ENCODE measurements at places on chromosomes 5 and 9. TPM values are rescaled to one million over a fixed set of nuclear protein-coding genes. Genes with fewer than 3 reads are reported as not detected.

SLC1A3 gene
- 23.5 TPM for total RNA-seq

NDUFS6 gene
- 24.2 TPM for total RNA-seq

DNA sequence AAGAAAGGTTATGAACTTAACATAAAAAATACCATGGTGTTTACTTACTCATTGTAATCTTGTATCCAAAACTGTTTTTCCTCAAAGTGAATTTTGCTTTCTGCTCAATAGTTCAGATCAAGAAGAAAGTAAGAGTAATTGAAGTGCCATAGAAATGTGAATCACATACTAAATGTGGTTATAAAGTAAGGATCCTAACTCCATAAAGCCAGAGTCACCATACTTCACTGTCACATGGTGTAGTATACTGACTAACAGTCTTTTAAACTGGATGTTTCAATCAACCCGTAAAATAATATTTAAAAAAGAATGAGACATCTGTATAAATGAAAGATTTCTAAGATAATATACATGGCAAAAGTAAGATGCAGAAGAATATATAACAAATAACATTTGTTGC, 72.1 kb downstream of the NIPBL start:
- no peak overlapping the region for H3K27ac ChIP-seq
- H3K36me3 ChIP-seq: no peaks in the 10 kb centered on the region
- no peak overlapping the region for H3K4me3 ChIP-seq
- DNase-seq: no peak
- peaks cover 4% of the 10 kb centered on the region for H3K4me1 ChIP-seq
- no peaks in the 10 kb centered on the region for H3K27me3 ChIP-seq

GRCh38 chr9:72154468-72155285, 5.4 kb downstream of the GDA start:
- no peak overlapping the region for H3K4me3 ChIP-seq
- no peak for DNase-seq
- H3K27ac ChIP-seq: no peak overlapping the region
- H3K36me3 ChIP-seq: no peaks in the 10 kb centered on the region

DNA sequence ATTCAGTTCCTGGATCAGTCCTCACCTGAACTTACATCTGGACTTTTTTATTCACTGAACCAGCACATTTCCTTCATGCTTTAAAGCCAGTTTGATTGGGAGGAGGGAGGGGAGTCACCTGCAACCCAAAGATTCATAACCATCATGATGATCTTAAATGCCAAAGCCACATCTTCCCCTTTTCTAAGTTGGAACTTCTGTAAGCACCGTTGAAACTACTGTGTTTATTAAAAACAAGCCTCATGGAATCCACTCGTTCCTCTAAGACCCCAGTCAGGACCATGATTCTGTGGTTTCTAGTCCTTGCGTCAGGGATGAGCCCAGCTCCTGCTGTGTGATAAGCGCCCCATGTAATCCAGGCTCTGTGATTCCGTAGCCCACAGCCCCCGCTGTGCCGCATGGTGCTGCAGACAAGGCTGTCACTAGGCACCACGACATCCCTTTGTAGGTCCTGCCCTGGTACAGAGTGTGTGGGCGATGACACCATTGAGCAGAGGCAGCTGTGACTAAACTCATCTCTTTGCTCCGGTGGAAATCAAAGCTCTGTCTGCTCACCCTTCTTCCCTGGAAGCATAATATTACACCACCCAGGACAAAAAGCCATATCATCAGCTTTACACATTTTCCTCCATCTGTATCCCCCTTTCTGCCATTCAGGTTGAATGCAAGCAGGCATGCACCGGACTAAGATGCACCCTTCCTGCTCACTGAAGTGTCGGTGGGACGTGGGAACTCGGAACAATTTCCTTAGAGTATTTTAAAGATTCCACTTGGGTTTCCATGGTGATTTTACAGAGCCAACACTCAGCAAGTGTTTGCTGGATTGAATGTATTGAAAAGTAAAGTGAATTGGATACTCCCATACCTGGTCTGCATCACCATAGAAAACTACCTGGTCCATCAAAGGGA, 132.0 kb upstream of the FSTL4 start:
- H3K27me3 ChIP-seq: no peaks in the 10 kb centered on the region
- H3K36me3 ChIP-seq: no peaks in the 10 kb centered on the region
- no peaks in the 10 kb centered on the region for H3K4me1 ChIP-seq
- no peak overlapping the region for H3K27ac ChIP-seq
- no peak overlapping the region for H3K4me3 ChIP-seq

GRCh38 chr5:143601357-143601756, 197.9 kb upstream of the NR3C1 start:
- no peak overlapping the region for H3K4me3 ChIP-seq
- H3K36me3 ChIP-seq: no peaks in the 10 kb centered on the region
- H3K4me1 ChIP-seq: no peaks in the 10 kb centered on the region
- DNase-seq: no peak
- H3K27me3 ChIP-seq: no peaks in the 10 kb centered on the region
- H3K27ac ChIP-seq: no peak overlapping the region

DNA sequence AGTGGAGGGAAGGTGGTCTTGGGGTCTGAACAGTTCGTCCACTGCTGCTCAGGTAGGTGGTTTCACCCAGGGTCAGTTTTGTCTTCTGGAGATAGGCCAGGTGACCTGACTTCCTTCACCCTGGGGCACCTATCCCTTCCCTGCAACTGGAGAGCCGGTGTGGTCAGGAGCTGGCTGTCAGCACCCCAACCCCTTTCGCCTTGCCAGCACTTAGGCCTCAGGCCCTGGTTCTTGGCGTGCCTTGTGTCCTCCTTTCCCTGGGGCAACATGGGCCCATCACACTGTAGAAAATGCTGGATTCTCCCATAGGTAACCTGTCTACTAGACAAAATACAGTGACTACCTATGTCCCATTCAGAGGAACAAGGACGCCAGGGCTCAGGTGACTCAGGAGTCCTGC, 13.1 kb downstream of the PROP1 start:
- H3K27me3 ChIP-seq: no peaks in the 10 kb centered on the region
- H3K4me1 ChIP-seq: no peaks in the 10 kb centered on the region
- H3K27ac ChIP-seq: no peak overlapping the region
- no peaks in the 10 kb centered on the region for H3K36me3 ChIP-seq
- DNase-seq: no peak

DNA sequence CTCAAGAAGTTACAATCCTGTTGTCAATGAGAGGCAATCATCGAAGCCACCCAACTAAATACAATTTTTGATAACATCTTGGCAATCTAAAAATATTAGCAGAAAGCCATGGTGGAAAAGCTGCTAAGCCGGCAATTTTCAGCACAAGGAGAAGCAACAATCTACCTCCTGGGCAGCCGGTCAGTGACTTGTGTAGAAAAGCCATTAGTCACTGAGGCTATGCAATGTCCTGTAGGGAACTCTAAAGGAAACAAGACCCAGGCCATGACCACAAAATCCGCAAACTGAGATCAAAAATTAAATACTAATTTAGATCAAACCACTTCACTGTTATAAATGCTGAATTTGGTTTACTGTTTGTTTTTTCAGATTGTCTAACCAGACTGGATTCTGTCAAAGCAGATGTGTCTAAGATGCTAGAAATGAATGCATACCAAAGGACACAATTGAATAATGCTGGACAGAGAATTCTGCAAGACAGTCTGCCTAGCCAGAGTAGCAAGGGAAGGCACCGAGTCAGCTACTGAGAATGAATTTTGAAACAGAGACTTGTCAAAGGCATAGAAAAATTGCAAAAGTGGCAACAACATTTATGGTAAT, 384.8 kb downstream of the PRELID2 start:
- no peaks in the 10 kb centered on the region for H3K27me3 ChIP-seq
- H3K4me1 ChIP-seq: no peaks in the 10 kb centered on the region
- H3K4me3 ChIP-seq: no peak overlapping the region
- no peak overlapping the region for H3K27ac ChIP-seq

DNA sequence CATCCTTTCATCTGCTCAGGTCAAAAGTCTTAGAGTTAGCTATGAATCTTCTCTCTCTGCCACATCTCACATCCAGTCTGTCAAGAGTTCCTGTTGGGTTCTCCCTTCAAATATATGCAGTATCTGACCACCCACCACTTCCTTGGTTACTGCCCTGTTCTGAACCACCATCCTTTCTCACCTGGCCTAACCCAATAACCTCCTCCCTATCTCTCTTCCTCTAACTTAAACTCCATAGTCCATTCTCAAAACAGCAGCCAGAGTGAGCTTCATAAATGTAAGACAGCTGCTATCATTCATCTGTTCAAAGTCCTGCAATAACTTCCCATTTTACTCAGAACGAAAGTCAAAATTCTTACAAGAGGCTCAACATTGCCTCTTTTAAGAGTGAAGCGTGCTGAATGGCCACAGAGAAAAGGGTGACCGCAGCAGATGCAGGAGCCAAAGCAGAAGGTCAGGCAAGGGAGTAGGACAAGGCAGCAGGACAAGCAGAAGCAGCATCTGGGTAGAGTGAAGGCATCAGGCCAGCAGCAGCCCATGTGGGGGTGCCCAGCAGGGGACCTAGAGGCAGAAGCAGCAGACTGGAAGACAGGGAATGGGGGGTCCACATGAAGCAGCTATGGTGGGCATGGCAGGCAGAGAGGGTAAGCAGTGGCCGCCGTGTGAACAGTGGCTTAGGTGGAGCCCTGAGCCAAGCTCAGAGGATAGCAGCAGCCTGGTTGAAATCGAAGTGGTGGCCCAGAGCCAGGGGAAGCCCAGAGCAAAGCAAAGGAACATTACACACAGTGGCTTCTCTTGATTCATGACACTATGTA, 39.3 kb upstream of the CDC42SE2 start:
- H3K4me3 ChIP-seq: no peak overlapping the region
- no peaks in the 10 kb centered on the region for H3K27me3 ChIP-seq
- no peak overlapping the region for H3K27ac ChIP-seq
- no peak for DNase-seq
- no peaks in the 10 kb centered on the region for H3K4me1 ChIP-seq

DNA sequence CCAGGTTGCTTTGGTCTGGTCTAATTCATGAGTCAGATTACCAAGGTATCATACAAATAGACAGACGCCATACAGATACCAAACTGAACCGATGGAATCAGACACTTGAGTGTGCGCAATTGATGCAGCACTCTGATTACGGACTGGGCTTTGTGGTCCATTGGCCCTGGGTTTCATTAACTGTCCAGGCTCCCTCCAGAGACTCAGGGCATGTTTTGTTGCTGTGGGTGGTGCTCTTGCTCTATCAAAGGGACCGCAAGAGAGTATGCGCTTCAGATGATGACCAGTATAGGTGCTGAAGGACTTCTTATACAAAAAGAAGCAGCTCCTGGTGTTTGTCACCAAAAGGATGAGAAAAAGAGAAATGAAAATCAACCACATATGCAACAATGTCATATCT, 36.9 kb upstream of the ANKRD55 start:
- no peak overlapping the region for H3K4me3 ChIP-seq
- H3K36me3 ChIP-seq: no peaks in the 10 kb centered on the region

DNA sequence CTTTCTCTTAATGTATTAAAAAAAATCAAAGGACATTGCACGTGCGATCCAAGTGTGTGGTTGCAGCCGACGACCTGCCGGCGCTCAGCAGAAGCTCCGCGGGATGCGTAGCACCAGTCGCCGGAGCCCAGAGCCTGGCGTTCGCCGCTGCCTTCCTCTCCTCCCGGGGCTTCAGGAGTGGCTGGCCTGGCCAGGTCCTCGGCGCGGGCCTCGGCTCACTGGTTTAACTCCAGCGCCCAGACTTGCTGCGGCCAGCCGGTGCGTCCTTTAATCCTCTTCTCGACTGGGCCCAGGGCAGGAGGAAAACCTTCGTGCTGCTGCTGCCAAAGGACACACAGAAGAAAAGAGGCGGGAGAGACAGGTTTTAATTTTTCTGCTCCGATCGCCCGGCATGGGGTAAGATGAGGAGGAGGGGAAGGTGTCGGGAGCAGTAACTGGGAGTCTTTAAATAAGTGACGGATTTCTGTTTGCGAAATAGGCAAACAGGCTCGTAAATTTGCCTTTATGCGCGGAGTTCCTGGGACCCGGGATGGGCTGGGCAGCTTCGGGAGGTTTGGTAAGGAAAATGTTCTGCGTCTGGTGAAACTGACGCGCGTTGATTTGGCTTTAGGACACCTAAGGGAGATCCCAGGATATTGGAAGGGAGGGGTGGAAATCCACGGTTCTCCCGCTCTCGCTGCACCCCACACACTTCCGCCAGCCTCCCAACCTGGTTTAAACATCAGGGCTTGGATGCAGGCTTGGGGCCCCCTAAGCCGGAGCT, 2.3 kb downstream of the HAND1 start:
- no peak overlapping the region for H3K4me3 ChIP-seq
- H3K4me1 ChIP-seq: no peaks in the 10 kb centered on the region
- DNase-seq: no peak

DNA sequence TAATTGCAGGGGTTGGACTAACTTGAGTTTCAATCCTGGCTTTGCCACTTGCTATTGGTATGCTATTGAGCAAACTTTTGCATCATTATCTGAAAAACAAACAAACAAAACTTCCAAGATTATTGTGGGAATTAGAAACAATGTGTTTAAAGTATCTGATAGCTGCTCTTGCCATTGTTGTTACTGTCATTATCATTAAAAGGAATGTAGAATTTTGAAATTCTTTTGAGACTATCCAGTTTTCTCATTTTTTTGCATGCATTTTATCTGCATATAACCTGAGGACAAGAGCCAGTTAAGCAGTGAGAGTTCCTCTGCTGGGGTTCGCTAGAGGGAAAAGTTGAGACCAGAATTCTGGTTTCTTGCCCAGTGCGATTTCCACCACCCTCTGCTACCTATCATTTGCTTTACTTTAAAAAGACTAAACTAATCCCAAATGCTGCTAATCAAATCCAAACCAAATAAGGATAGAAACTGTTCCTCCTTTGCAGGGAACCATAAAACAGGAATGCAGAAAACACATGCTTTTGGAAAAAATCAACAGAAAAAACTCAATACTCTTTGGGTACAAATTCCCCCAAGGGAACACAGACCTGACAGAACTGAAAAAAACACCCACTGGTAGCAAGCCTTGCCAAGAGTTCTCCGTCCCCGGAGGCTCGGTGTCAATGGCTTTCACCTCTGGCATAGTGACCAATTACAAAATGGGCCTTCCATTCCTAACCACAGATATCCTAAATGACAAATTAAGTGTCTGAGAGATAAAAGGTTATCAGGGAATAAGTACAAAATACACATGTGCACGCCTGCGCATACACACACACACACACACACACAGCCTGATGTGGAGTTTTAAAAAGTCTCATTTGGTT, 373.7 kb downstream of the ARL15 start:
- no peaks in the 10 kb centered on the region for H3K4me1 ChIP-seq
- H3K4me3 ChIP-seq: peak overlapping the region; percentile 34
- H3K27ac ChIP-seq: no peak overlapping the region

GRCh38 chr5:128446-128845, 36.5 kb downstream of the PLEKHG4B start:
- no peak overlapping the region for H3K4me3 ChIP-seq
- DNase-seq: no peak
- H3K27me3 ChIP-seq: no peaks in the 10 kb centered on the region
- no peaks in the 10 kb centered on the region for H3K36me3 ChIP-seq
- H3K27ac ChIP-seq: no peak overlapping the region

All from aorta (tissue), 5 donors.